ENCODE measurements at places on chromosomes 5 and 9. TPM values are rescaled to one million over a fixed set of nuclear protein-coding genes. Genes with fewer than 3 reads are reported as not detected.

The POLR3G gene
- 49.6 TPM for total RNA-seq

The DAP gene
- total RNA-seq: 26.4 TPM

The C5 gene
- total RNA-seq: 2.7 TPM

The UNC13B gene
- total RNA-seq: 1.2 TPM

DNA sequence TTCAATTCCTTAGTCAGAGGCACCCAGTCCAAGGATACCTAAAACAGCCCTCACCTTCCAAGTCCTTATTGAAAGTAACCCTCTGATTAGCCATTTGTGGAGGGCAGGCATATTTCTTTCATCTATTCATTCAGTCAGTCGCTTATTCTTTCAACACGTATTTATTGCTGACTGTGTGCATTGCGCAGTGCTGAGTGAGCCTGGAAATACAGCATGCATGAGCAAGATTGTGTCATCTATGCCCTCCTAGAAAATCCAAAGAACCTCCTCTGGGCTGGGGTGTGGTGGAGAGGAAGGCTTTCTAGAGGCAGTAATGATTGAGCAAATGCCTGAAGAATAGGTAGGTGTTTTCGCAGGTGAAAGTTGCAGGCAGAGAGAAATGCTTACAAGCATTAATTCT, 8.5 kb upstream of the FEM1C start:
- DNase-seq: peak; percentile 20

DNA sequence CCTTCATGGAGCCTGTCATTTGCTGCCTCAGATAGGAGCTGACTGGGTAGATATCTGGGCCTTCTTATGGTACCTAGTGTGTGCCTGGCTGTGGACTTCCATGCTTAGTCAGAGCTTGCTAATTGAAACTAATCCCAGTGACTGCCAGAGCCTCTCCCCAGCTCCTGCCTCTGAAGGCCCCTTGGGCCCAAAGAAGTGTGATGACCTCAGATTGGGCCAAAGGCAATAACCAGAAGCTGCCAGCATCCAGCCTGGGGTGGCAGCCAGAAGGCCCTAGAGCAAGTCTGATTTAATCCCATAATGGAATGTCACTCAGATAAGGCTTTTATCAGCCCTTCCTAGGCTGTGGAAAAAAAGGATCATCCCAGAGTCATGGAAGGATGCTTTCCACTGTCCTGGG, 17.1 kb upstream of the CDC23 start:
- peak; percentile 95 for DNase-seq

All from MG63 (cell line).